HT1080 (cell line): ENCODE measurements at places on chromosomes 11 and 22.
A peak's percentile ranks its signal among the peaks of the same experiment; 100 is the strongest.

- no peak for DNase-seq
Measured at GRCh38 chr11:85133636-85134035, 493.5 kb downstream of the DLG2 start.

GRCh38 chr22:40363059-40363458 lies 7.3 kb upstream of the SGSM3 start:
- no peak for DNase-seq

- peak; percentile 35 for DNase-seq
Measured at GRCh38 chr11:127470306-127470884, 469.8 kb upstream of the KIRREL3 start.

DNA sequence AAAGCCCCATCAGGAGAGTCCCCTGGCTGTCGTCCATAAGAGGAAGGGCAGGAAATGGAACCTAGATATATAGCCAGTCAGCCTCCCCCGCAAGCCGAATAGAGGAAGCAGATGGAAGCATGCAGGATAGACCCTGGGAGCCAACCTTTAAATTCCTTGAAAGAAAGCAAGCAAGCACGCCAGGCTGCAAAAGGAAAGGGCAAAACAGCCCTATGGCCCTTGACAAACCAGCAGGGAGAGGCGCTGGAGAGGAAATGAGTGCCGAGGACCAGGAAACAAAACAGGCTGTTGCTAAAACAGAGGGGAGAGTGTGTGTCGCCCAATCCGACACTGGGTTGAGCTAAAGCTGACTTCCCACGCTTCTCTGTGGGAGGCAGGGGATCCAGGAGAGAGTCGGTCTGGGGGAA lies 203.5 kb upstream of the MTNR1B start:
- DNase-seq = peak; percentile 49

DNA sequence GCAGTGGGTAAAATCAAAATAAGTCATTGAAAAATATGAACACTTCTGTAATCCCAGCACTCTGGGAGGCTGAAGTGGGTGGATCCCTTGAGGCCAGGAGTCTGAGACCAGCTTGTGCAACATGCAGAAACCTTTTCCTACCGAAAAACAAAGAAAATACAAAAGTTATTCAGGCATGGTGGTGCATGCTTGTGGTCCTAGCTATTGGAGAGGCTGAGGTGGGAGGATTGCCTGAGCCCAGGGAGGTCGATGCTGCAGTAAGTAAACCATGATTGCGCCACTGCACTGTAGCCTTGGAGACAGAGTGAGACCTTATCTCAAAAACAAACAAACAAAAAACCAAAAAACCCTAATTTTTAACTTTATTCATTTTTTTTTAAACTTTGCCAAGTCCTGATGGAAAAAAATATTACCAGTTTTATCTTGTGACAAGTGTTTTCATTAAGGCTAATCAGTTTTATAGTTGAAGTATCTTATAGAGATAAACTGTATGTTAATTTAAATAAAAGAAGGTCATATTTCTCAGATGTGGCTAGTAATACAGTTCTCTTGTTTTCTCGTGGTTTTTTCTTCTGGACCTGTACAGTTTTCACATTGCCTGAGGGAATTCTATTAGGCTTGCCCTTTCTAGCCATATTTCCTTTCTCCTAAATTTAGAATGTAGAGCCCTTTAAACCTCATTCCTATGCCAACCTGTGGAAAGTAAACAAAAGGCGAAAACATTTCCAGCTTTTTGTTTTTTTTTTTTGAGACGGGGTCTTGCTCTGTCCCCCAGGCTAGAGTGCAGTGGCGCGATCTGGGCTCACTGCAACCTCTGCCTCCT lies 9.4 kb downstream of the HIPK3 start:
- no peak for DNase-seq

DNA sequence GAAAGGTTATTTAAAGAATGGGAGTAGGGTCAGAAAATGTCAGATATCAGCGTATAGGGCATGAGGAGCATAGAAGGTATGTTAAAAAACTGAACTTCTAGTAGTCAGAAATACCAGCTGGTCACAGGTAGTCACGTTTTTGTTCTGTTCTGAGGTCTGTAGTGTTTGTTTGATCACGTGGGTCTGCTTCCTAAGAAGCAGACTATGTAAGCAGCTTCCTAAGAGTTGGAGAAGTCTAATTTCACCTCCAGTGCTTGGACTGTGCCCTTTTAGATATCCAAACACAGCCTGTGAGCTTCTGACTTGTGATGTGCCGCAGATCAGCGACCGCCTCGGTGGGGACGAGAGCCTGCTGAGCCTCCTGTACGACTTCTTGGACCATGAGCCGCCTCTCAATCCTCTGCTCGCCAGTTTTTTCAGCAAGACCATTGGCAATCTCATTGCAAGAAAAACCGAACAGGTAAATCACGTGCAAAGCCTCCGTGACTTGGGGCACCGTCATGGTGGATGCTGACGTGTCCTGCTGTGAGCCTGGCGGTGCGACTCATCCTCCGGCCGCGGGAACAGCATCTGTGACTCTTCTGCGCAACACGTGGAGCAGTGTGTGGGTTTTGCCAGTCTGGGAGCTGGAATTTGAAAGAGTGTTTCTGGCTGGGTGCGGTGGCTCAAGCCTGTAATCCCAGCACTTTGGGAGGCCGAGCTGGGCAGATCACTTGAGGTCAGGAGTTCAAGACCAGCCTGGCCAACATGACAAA lies 63.5 kb downstream of the PPP6R2 start:
- no peak for DNase-seq

DNA sequence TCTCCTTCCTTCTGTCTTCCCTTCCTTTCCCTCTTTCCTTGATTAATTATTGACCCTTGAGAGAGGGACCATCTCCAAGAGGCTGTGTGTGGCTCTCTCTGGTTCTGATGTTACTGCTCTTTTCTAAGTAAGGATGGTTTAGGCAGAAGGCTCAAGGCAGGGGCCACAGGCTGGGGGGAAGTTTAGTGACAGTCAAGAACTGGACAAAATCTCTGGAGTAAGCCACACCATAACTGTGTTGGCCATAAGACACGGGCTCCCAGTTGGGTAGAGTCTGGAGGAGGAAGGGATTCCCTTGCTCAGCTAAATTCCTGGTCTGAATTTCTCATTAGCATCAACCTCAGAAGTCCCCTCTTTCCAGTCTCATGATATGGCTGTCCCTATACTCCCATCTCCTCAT lies 74.7 kb downstream of the BUD13 start:
- DNase-seq = no peak

GRCh38 chr11:100174881-100175280 lies 512.2 kb upstream of the ARHGAP42 start:
- DNase-seq = no peak

DNA sequence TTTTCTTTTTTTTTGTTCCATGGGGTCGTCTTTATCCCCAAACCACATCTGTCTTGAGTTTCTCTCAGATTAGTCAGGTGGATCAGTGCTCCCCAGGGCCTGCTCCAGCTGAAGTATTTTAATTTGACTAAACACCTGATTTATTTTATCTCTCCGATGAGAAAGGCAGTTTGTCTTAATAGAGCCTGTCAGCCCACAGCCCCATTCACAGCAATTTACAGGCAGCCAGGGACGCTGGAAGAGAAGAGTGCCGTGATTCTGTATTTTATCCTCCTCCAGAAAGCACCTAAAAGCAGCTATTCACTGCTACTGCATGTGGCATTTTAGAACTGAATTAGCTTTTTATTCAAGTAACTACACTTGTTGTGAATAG lies 164.5 kb downstream of the SOX6 start:
- DNase-seq = no peak

DNA sequence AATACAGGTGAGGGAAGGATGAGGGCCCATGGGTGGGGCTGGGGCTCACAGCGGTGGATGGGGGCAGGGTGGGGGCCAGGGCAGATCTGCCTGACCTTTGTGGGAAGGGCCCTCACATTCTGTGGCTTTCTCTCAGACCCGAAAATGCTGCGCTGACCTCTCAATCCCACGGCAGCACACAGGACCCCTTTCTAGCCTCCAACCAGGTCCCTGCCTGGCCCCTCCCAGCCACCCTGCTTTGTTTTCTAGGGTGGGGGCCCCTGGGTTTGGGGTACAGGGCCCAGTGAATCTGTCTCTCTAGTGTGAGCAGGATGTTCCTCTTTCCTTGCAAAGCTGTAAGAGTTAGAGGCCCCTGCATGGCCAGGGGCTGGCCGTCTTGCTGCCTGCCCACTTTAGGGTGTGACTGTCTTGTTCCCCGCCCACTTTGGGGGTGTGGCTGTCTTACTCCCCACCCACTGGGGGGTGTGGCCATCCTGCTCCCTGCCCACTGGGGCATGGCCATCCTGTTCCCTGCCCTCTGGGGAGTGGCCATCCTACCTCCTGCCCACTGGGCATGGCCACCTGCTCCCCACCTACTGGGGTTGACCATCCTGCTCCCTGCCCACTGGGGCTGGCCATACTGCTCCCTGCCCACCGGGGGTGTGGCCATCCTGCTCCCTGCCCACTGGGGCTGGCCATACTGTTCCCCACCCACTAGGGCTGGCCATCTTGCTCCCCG lies 11.5 kb downstream of the PARVG start:
- peak; percentile 45 for DNase-seq
